ENCODE measurements at places on chromosomes 7 and 10.

DNA sequence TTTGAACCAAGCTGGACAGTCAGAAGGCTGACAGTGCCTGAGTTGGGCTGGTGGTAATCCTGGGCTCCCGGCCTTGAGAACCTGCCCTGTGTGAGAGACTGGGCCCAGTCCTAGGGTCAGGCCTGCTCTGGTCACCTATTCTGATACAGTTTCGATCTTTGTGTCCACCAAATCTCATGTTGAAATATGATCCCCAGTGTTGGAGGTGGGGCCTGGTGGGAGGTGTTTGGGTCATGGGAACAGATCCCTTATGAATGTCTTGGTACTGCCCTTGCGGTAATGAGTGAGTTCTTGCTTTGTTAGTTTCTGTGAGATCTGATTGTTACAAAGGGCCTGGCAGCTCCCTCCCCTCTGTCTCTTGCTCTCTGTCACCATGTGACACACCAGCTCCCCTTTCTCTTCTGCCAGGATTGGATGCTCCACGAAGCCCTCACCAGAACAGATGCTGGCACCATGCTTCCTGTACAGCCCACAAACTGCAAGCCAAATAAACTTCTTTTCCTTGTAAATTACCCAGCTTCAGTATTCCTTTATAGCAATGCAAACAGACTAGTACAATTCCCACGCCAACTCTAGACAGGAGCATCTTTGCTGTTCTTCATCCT lies 111.8 kb upstream of the ZNF438 start:
- DNase-seq: no peak

DNA sequence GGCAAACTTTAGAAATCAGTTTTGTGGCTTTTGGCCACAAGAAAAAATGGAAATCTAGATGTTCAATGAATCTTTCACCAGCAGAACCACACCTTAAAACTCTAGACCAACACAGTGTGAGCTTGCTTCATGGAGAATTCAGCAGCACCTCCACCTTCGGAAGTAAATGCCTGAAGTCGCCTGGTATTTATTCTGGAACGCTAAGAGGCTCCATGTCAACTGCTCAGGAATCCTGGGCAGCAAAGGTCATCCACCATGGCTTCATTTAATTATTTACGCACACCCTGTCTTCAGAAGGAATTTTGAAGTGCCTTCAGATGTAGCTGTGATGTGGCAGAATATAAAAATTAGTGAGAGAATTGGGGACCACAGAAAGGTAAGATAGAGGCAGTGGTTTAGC lies 167.7 kb downstream of the GFRA1 start:
- no peak for DNase-seq

DNA sequence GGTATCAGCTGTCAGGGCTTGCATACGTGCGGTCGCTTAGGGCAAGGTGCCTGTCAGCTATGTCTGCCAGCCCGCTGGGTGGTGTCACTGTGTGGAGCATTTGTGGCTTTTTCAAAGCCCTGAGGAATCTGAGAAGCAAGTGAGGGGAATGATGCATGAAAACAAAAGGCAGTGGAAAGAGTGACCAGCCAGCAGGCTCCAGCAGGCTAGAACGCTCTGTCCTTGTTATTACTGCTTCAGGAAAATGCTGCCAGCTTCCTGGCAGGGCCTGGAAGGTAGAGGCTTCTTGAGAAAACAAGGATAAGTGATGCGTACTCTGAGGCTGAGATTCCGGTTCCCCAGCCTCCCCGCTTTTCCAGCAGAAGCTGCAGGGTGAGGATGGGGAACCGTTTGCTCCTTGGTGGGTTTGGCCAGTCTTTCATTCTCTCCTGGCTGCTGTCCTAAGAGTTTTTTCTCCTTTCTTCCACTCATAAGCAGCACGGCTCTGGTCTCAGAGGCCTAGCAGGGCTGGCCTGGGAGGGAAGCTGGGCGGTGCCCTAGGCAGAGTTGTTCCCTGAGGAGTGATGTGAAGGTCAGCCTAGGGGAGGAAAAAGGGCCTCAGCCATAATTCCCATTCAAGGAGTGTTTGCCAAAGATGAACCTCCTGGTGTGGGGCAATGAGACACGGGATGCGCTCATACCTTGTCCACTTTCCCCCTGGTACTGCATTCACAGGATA lies 42.8 kb upstream of the MKLN1 start:
- DNase-seq: no peak

GRCh38 chr10:131996466-131997365 lies 15.0 kb upstream of the BNIP3 start:
- no peak for DNase-seq

DNA sequence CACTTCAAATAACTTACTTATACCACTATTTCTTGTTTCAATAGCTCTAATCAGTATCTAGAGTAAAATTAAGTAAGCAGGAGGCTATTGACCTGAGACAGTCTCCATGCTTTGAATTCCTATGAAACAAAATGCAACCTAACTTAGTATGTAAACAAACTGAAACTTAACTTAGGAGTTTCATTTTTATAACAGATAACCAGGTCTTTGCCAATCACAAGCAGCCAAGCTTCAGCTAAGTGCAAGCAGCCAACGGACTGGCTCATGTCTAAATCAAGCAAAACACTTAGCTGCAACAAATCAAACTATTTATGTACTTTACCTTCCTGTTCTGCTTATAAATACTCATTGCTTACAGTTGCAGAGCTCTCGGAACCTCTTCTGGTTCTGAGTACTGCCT lies 4.4 kb upstream of the GSTK1 start:
- no peak for DNase-seq
